Amniotic stem cell (primary cell): ENCODE measurements at places on chromosomes 2 and 18.

GRCh38 chr2:229162015-229162414 is 109.1 kb downstream of the PID1 start:
- DNase-seq: no peak

GRCh38 chr2:18901242-18901641 is 311.9 kb upstream of the NT5C1B start:
- no peak for DNase-seq

- DNase-seq: peak; percentile 28
Measured at GRCh38 chr2:236569573-236569973, at the start of gene ACKR3. ACKR3 (plus strand) TSS chr2:236569825; CDS start chr2:236580466, 10,641 bp downstream.

DNA sequence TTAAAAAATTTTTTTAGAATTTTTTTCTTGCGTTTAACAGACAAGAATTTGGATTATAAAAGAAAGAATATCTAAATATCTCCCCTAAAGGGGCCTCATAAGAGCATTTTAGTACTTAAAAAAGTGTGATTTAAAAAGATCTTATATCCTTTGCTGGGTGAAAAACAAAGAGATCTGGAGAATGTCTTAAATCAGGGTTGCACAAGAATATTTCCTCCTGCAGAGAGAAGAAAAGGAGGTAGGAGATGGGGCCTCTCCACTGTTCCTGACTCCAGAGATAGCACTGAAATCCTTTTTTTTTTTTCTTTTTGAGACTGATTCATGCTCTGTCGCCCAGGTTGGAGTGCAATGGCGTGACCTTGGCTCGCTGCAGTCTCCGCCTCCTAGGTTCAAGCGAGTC is 68.5 kb upstream of the OSR1 start:
- no peak for DNase-seq

DNA sequence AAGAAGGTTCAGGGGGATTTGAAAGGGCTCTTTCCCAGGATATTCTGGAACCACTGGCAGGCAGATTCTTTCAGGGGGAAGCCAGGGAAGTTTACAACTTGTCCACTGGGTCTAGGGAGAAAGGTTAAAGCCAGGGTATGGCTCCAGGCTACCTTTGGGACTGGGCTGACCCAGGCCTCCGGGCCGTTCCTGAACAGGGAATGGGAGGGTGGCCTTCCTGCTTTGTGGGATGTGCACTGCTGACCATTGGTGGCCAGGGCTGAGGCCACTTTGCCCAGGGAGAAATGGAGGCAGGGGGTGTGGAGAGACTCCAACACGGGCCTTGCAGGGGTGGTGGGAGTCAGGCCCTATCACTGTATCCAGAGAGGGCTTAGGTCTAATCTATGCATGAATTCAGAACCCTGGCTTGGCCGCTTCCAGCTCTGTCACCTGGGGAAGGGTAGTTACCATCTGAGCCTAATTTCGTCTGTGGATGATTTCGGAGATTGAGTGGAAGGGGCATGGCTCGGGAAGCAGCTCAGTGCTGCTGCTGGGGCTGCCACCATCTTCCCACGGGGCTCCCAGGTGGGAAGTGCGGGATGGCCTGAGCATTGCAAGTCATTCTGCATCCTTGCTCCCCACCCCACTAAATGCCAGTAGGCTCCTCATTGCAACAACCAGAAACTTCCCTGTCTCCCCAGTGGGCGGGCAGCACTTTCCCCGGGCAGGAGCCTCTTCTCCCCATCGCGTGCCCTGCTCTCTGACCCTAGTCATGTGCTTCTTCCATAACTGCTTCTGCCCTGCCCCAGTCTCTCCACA is 57.1 kb upstream of the OTOF start:
- DNase-seq: no peak

- no peak for DNase-seq
Measured at GRCh38 chr18:13696961-13697360, 29.4 kb downstream of the FAM210A start.

- DNase-seq: no peak
Measured at GRCh38 chr2:188701836-188702235, 272.3 kb upstream of the COL3A1 start.

DNA sequence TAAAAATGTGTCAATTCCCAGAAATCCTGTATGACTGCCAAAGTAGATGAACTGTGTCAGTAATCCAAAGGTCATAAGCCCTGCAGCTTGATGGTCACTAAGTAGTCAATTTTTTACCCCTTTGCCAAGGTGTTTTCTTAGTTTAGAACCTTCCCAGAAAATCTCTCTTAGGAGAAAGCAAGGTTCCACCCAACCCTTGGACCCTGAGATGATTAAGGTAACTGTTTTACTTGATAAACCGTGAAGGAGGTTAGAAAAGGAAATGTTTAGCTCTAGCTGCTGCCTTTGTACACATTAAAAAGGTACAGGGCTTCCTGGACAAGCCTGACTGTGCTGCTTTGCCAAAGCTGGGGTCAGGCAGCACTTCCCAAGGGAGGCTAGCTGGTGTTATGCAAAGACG is 24.4 kb upstream of the LRP2 start:
- no peak for DNase-seq

DNA sequence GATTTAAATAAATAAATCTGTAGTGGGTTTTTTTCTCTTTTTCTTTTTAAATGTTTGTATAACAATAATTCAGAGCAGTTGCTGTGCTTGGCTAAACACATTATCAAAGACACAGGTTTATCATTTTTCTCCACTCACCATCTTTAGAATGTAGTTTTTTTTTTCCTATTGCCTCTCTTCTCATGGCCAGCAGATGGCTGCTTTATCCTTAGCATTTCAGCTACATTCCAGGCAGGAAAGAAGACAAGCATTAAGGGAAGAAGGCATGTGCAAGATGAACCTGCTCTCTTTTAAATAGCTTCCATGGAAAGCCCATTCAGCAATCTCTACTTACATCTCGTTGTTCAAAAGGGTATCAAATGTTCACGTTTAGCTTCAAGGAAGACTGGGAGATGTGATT is 42.6 kb downstream of the ARHGAP15 start:
- no peak for DNase-seq
